8988T (cell line): ENCODE measurements at places on chromosomes 11 and 22.

- no peak for DNase-seq
Measured at GRCh38 chr11:60422609-60423008, 6.8 kb upstream of the MS4A5 start.

DNA sequence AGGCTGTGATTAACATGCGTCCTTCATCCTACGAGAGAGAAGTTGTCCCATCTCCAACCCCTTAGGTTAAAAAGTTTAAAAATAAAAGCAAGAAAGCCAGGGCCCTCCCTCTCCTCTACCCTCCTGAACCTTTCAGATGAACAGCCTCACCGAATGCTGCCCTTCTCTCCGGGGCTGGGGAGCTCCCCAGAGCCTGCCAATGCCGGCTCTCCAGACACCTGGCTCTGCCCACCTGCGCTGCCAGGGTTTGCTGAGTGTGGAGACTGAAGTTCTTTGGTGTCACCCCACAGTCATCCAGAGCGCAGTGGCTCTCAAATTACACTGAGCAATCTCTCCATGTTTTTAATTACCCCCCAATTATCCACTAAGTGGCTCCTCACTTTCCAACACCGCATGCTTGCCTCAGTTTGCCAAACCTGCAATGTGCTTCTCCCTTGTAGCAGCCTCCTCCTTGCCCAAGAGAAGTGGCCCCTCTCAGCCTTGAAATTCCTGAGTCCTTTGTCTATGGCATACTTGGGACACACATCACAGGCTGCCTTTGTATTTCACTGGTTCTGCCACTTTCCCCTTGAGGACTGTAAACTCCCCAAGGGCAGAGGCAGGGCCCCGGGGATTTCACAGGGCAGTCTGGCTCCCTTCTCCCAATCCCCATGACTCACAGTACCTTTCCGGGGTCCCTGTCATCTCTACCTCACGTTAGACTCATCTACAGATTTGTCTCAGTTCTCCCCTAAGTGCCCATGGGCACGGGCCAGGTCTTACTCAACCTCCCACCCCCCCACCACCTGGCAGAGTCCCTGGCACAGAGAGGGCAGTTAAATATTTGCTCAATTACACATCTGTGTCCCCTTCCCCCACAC lies 2.0 kb downstream of the MYH9 start:
- DNase-seq, result no peak

DNA sequence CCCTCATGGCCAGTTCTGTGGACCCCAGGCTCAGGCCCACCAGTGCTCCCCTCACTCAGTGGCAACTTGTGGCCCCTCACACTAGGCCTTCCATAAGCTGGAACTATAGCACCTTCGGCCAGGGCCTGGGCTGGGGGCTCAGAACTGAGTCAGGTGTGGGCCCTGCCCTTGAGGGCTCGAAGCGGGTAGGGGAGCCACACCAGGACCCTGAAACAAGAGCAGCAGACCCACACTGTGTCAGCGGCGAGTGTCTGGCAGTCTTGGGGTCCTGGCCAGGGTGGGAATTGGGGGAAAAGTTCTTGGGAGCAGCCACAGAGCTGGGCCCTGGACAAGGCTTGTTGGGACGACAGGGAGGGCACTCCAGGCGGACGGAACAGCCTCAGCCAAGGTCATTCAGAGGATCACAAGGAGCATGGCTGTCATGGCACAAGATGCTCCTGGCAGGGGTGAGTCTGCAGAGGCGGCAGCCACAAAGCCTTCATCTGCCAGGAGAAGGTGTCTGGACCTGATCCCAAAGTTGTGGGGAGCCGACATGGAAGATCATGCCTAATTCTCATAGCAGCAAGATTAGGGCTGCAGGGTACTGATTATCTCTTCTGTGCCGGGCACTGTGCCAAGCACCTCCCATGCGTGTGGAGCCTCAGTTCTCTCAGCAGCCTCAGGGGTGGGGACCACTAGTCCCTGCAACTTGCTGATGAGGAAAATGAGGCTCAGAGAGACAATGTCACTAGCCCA lies 50.7 kb downstream of the SHISAL1 start:
- no peak for DNase-seq

DNA sequence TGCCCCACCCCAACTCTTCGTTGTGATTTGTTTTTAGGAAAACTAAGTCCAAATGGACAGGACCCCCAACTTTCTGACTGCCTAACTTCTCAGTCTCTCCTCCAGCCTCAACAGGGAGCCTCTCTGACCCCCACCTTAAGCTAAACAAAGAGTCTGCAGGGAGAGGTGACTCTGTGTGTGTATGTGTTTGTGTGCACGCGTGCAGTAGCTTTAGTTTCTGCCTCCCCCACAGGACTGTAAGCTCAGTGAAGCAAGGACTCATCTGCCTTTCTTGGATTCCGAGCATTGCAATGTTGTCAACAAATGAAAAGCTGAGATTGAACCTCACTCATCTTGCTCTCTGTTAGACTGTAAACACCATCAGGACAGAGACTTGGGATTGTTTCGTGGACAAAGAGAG lies 7.9 kb downstream of the SNAP29 start:
- no peak for DNase-seq

DNA sequence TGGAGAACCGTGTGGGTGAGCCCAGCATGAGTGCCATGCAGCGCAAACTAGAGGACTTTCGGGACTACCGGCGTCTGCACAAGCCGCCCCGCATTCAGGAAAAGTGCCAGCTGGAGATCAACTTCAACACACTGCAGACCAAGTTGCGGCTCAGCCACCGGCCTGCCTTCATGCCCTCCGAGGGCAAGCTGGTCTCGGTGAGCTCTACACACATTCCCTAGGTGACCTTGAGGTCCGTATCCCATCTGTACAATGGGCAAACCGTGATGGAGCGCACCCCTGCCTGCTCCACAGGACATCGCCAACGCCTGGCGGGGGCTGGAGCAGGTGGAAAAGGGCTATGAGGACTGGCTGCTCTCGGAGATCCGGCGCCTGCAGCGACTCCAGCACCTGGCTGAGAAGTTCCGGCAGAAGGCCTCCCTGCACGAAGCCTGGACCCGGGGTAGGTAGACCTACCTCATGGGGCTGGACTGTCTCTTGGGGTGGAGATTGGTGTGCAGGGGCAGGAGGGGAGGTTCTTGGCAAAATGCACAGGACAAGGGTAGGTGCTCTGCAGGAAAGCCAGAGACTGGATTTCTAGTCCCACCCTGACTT lies 10.6 kb downstream of the CTSF start:
- DNase-seq, result no peak

DNA sequence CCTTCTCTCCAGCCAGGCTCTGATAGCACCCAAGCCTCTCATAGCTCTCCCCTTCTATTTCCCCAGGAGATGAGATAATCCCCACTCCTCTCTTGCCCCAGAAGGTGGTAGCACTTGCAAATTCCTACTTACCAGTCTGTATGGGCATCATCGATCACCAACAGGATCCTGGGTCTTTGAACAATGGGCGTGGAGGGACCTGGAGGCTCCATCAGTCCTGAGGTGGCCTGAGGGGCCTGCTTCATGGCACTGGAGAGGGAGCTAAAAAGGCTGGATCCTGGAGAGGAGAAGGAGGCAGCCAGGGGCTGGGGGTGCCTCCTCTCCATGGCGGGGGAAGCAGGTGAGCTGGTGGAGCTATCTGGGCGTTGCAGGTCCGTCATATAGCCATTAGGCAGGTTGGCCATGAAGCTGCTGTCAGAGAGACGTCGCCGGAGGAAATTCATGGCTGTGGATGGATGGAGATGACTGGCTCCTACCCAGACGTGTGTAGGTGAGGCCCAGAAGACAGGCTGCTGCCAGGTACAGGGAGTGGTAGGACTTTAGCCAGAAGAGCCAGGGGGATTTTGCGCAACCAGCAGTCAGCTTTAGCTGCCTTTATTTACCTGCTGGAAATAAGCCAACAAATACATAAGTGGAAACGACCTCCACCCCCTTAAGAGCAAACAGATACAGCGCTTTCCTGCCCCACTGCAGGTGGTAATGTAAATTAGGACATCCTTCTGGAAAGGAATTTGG lies 51.8 kb downstream of the SYN3 start:
- DNase-seq, result no peak

GRCh38 chr22:30747493-30747892 lies 52.8 kb downstream of the OSBP2 start:
- DNase-seq, result no peak

DNA sequence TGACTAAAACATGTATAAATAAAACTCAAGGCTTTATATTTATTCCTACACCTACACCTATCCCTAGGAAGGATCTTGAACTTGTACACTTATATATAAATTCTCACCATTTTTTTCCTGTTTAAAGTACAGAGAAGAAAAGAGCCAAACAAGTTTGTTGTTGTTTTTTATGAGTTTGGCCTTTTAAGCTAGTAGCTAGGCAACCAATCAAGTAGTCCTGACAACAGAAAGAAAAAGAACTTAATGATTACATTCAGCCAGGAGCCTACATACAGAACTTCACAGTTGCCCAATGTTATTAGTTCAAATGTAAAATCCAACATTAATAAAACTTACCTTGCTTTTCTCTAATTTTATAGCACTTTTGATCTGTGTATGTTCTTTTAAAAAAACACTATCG lies 316.2 kb downstream of the SOX6 start:
- no peak for DNase-seq

DNA sequence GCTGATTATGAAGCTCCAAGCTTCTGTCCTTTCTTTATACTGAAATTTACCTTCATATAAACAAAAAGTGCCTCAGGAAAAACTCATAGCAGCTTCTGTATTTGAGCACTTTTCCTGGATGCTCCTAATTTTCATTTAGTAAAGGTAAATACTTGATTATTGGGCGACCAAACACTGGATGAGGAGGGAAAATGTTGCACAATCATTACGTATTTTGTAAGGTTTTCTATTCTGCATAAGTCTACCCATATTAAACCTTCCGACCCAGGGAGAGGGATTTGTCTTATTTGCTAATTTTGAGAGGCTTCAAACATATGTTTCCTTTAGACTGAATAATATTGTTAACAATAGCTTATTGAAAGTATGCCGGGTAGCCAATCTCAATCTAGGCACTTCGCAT lies 4.3 kb upstream of the SLC6A5 start:
- DNase-seq, result no peak

GRCh38 chr22:42022162-42022847 lies 23.7 kb downstream of the WBP2NL start:
- no peak for DNase-seq

GRCh38 chr11:86442827-86443226 lies 68.1 kb downstream of the CCDC81 start:
- DNase-seq, result no peak

- DNase-seq, result peak; percentile 77
Measured at GRCh38 chr22:20186183-20186870, 35.5 kb upstream of the CCDC188 start.

DNA sequence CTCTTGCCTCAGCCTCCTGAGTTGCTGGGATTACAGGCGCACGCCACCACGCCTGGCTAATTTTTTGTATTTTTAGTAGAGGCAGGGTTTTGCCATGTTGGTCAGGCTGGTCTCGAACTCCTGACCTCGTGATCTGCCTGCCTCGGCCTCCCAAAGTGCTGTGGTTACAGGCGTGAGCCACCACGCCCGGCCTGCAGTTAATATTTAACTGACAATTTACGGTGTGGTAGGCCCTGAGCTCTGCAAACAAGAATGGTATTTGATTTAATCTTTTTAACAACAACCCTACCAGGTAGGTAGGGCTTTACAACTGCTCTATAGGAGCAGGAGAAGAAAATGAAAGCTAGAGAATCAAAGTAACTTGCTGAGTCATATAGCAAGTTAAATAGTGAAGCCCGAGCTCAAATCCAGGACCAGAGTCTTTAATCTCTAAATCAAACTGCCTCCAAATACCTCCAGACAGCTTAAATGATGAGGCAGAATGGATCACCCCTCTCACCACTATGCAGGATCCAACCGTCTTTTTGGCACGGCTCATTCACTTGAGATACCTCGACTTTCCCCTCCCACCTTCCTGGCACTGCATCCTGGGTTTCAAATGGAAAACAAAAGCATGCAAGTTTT lies 9.4 kb downstream of the UEVLD start:
- no peak for DNase-seq
